ENCODE measurements at places on chromosomes 12 and 14.

DNA sequence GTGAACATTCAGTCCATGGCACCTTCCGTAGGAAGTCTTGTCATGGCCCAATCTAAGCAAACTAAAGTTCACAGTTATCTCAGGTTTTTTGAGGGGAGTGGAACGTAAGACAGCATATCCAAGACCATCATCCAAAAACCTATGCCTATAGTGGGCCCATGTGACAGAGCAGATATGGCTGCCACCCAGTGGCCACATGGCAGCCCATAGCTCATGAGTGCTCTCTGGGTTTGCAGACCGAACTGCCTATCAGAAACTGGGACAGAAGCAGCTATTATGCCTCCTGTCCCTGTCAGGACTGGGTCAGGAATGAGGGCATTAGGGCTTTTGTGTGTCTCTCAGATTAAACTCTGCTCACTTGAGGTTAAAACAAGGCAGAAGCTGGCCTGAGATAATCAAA, 503.7 kb downstream of the NRXN3 start:
- DNase-seq: no peak

GRCh38 chr12:58880639-58881038, 39.7 kb downstream of the LRIG3 start:
- no peak for DNase-seq

GRCh38 chr14:78566026-78566858, 396.1 kb downstream of the NRXN3 start:
- DNase-seq: peak; percentile 45

GRCh38 chr12:92136026-92136730, 9.5 kb downstream of the BTG1 start:
- no peak for DNase-seq

GRCh38 chr14:38203929-38204718, 3.6 kb upstream of the SSTR1 start:
- DNase-seq: no peak

- DNase-seq: peak; percentile 3
These were observed 17.6 kb upstream of the EID3 start for GRCh38 chr12:104285740-104286515.

- DNase-seq: no peak
These were observed 8.3 kb downstream of the ADCK1 start for GRCh38 chr14:77808250-77808649.

DNA sequence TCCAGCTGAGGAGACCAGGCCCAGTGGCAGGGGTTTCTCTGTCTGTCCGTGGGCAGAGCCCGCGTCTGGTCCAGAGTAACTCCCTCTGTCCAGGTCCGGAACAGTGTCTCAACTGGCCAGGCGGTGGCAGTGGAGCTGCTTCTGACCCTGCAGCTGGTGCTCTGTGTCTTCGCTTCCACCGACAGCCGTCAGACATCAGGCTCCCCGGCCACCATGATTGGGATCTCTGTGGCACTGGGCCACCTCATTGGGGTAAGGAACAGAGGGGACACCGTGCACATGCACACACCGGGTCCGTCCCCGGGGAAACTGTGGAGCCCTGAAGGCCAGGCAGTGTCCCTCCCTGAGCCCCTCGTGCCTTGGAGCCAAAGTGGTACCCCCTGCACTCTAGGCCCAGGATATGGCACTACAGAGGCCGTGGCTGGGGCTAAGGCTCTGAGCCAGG, 1.5 kb downstream of the AQP6 start:
- no peak for DNase-seq

DNA sequence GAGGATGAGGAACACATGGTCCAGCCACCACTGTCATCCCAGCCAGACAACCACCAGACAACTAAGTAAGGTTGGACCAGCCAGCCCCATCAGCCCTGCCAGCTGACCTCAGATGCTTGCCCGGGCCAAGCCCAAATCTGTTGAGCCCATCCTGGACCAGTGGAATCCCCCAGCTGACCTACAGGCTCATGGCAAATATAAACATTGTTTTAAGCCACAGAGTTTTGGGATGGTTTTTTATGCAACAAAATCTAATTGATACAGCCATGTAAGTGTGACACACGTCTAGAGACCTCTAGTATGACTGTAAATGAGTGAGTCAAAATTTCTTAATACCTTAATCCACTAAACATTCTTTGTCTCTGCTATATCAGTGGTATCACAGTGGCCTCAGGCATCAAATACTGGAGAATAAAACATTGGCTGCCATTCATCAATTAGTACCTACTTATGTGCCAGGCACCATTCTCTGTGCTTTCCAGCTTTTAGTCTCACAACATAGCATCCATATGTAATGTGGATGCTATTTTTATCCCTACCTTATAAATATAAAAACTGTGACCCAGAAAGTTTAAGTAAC, 24.2 kb upstream of the NT5DC3 start:
- DNase-seq: no peak

DNA sequence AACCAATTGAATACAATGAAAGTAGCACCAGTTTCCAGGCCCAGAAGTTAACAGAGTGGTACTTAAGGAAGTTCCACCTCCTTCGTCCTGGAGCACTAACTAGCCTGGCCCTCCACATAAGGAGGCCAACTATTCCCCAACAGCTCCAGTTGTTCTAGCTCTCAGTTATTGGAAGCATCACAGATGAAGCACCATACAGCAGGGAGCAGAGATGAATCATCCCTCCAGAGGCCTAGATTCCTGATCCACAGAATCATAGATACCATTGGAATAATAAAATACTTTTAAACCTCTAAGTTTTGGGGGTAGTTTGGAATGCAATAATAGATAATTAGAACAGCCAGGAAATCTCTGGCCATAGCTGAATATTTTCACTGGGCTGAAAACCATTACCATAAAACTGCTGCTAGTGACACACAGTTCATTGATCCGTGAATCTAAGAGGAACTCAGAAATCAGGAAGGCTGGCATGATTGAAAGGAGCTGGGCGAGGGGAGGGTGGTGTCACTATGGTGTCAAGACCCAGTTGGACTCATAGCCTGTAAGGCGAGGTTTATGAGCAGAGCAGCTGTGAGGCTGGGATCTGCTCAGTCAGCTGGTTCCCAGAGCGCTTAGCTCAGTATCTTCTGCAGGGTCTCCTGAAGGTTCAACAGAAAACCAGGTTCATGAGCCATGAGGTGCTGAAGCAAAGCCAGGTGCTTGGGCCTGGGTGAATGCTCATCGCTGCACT, 371.4 kb upstream of the TMTC1 start:
- no peak for DNase-seq

DNA sequence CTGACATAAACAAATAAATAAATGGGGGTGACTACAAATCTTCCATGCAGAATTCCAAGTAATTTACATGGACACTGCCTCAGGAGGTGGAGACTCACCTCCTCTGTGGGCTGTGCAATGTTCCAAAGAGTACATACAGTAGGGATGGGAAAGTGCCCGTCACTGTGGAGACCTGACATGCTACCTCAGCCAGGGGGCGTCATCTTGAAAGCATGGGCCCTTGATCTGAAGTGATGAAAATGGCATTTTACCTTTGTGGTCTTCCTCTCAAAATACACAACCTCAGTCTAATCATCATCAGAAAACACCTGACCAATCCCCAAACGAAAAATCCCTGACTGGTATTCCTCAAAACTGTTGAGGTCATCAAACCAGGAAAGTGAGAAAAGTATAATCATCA, 48.4 kb downstream of the ANAPC7 start:
- peak; percentile 38 for DNase-seq

GRCh38 chr12:5165296-5165970, 121.8 kb downstream of the KCNA5 start:
- DNase-seq: no peak

- DNase-seq: no peak
These were observed 12.8 kb downstream of the CLSTN3 start for GRCh38 chr12:7142809-7143465.

- no peak for DNase-seq
These were observed 102.8 kb downstream of the SCAF11 start for GRCh38 chr12:45887544-45887943.

- no peak for DNase-seq
These were observed 33.8 kb downstream of the MMAB start for GRCh38 chr12:109539508-109539907.

GRCh38 chr14:74126315-74127013, 41.7 kb downstream of the LIN52 start:
- no peak for DNase-seq

GRCh38 chr14:100223332-100224201, 15.4 kb upstream of the YY1 start:
- no peak for DNase-seq

DNA sequence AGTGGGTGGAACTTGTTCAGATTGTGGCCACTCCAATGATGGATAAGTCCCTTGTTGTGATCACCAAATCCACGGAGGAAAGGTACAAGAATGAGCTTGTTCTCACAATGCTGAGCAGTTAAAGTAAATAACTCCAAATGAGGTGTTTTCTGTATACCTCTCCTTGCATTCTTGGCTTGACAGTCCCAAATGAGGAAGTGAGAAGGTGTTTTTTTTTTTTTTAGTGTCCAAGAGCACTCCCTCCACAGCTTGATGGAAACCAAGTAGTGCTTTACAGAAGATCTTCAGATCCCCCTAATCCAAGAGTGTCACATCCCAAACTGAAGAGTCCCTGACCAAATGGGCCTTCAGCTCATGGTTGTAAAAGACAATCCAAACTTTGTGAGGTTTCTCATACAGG, 153.6 kb downstream of the ATP23 start:
- DNase-seq: no peak

- no peak for DNase-seq
These were observed 99.0 kb downstream of the LIN7A start for GRCh38 chr12:80838708-80839107.

DNA sequence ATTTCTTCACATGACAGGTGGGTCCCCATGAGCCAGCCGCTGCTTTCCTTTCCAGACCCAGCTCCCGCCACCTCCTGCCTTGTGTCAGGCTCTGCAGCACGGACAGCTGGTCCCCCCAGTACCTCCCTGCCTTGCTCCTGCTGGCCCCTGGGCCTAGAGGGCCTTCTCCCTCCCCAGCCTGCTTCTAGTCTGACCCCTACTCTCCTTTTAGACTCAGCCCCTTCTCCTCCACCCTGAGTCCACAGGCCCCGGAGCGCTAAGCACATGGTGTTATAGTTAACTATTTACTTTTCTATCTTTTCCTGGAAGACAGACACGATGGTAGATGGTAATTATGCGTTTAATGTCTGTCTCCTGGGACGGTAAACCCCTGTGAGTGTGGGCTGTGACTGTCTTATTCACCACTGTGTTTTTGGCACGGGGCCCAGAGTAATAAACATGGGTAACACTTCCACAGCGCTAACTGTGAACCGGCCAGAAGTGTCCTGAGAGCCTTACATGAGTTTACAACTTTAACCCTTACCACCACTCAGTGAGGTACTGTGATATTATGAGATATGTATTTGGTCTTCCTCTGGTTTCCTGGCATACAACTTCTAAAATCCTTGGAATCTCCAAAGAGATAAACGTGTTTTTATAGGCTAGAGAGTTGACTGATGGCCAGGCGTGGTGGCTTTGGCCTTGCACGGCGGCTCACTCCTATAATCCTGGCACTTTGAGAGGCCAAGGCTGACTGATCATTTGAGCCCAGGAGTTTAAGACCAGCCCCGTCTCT, 41.2 kb downstream of the DGLUCY start:
- DNase-seq: peak; percentile 25

- no peak for DNase-seq
These were observed 1949.4 kb upstream of the SEL1L start for GRCh38 chr14:83483063-83483462.

GRCh38 chr14:64186231-64187129, 107.7 kb downstream of the ESR2 start:
- DNase-seq: no peak

DNA sequence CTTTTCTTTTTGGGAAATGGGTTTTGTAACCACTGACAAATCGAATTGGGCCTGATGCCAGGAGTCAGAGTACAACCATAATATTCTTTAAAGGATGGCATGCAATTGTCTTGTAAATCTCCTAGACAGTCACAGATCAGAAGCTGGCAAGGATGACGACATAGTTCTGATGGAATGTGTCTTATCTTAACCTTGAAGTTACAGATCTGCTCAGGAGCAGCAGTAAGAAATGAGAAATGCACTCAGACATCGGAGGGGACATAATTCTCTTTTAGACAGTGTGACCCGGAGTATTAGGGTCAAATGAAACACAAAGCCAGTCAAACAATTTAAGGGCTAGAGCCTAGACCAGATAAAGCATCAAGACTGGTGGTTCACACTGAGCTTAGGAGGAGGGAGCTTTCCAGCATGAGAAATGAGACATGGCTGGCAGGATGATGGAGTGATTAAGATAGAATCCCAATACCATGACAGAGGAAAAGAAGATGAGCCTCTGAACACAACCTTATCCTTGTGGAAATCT, 17.5 kb downstream of the CBX5 start:
- DNase-seq: no peak

- DNase-seq: no peak
These were observed 52.0 kb downstream of the SLC38A6 start for GRCh38 chr14:61033054-61033453.

DNA sequence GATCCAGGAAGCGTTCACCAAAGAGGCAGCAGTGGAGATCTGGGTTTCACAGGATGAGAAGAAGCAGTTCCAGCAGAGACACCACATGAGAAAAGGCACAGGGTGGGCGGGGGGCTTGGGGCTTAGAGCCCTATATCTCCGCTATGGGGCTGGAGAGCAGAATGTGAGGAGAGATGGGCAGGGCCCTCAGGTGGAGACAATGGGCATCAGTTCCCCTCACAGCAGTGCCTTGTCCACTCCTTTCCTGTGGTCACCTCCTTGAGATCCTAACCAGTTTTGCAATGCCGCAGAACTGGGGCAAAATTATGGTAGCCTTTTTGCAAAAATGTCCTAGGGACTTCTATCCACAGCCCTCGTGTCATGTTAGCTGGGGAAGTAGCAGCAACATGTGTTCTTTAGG, 27.5 kb downstream of the DHRS2 start:
- DNase-seq: no peak

- DNase-seq: no peak
These were observed 158.3 kb upstream of the BMP4 start for GRCh38 chr14:54114941-54115340.

DNA sequence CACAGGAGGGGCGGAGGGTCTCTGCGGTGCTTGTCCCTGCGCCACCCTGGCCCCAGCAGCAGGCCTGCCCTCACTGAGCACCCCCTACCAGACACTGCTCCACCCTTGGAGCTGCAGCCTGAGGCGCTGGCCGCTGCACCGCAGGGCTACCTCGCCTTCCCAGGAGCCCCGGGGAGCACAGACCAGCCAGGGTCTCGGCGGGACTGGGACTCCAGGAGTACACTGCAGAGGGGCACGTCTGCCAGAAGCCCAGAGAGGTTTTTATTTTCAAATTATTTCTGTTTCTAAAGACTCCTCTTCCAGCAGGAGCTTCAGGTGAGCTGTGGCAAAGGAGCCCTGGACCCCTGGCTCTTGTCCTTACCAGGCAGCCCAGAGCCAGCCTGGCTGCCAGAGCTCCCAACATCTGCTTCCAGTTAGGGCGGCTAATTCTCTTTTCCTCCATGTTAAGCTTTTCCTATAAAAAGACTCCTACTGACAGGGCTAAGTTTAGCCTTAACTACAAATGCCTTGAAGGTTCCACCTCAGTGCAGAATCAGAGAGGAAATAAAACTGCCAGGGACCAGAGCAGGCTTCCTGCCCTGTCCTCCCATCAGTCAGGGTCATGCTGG, 26.4 kb downstream of the DEGS2 start:
- no peak for DNase-seq

Data from CD4-positive, alpha-beta T cell treated with Interleukin-6 for 4 hours (primary cell).